ENCODE measurements at places on chromosomes 4 and X.

GRCh38 chr4:10312568-10312967, 144.7 kb downstream of the ZNF518B start:
- no peak for DNase-seq

- DNase-seq, result no peak
Observed at GRCh38 chrX:1449823-1450149, 2.9 kb downstream of the ASMTL start.

- DNase-seq, result no peak
Observed at GRCh38 chr4:8387615-8388527, 52.7 kb downstream of the ACOX3 start.

DNA sequence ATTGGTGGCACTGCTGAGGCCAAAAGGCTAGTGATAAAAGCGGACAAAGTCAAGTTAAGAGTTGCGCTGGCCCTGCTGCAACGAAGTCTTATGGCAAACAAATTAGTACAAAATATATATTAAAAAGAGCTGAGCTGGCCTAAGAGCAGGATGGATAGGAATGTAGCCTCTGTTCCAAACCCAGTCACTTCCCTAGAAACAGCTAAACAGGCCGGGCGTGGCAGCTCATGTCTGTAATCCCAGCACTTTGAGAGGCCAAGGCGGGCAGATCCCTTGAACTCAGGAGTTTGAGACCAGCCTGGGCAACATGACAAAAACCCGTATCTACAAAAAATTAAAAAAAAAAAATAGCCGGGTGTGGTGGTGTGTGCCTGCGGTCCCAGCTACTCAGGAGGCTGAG, 32.4 kb upstream of the UGDH start:
- no peak for DNase-seq

DNA sequence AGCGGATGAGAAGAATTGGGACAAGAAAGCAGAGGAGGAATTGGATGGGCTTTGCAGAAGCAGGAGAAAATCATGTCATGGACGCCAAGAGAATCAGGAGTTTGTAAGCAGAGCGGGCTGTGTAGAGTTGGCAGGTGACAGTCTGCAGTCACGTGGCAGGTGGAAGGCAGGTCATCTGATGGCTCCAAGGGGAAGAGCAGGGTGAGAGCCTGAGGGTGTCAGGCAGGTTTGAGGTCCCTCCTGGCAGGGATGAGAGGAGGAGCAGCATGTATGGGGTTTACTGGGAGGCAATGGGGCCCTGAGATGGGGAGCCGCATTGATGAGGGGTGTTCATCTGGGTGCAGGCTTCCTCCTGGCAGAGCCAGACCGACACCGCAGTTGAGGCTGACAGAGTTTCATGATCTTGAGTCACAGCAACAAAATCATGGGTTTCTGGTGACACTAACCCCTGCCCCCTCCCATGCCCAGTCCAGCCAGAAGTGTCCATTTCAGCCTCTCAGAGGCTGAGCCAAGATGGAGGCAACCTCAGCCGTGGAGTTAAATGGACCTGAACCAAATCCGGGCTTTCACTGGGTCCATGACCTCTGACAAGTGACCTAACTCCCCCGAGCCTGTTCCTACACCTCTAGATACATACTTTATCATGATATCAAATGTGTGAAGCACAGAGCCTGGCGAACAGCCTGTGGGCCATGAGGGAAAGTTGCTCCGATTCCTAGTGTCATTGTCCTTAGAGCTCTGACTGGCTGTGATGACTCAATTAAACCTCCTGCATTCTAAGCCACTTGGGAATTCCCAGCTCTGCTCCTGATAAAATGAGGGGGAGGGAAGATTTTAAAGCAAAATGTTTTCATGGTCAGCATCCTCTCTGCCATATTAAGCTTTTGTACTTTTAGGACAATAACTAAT, 36.1 kb downstream of the EVC start:
- peak; percentile 72 for DNase-seq

Measured in fibroblast of skin of right biceps (primary cell).